ENCODE measurements at places on chromosomes 11 and 22.
A peak's percentile ranks its signal among the peaks of the same experiment; 100 is the strongest.

GRCh38 chr11:14418801-14419417 lies 59.9 kb upstream of the RRAS2 start:
- DNase-seq = no peak

DNA sequence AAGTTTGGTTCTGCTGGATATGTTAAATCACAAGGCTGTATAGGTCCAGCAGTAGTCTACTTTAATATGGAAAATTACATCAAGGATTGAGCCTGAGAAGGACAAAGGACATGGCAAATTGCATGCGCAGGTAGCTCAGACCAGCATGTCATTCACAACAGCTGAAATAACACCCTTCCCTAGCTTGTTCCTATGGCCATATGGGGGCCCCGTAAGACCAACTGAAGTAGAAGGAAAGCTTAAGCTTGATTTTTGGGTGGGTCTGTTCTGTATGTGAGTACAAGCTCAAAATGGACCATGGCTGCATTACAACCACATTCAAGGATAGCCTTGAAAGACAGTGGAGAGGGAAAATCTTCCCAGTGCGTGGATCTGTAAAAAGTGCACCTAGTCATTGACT lies 20.6 kb upstream of the PDE3B start:
- DNase-seq = no peak

GRCh38 chr11:9799886-9800285 lies 136.0 kb downstream of the SWAP70 start:
- no peak for DNase-seq

DNA sequence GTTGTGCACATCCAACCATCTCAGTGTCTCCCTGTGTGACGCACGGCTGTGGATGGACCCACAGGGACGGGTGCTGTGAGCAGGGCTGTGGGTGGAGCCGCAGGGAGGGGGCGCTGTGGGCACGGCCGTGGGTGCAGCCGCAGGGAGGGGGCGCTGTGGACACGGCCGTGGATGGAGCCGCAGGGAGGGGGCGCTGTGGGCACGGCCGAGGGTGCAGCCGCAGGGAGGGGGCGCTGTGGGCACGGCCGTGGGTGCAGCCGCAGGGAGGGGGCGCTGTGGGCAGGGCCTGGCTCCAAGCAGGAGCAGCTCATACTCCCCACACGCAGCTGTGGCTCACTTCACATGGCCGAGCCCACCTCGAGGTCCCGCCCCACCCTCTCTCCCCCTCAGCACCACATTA lies 6.0 kb upstream of the MAPK11 start:
- DNase-seq = peak; percentile 66

GRCh38 chr11:57340039-57340615 lies 2.0 kb downstream of the P2RX3 start:
- DNase-seq = no peak

DNA sequence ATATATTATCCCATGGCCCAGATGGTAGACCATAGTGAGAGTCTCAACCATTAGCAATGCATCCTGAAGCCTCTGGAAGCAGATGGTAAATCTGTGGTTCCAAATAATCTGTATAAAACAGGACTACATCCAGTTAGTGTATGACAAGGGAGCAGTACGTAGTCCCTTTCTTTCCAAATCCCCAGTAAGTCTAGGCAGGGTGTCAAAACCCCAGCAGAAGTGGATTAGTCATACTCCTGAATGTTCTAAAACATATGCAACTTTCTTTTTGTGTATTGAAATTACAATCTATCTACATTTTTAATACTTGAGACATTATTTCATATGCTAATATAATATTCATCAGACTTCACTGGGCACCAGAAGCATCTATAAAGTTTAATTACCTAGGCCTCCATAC lies 295.1 kb upstream of the ANO5 start:
- DNase-seq = no peak

DNA sequence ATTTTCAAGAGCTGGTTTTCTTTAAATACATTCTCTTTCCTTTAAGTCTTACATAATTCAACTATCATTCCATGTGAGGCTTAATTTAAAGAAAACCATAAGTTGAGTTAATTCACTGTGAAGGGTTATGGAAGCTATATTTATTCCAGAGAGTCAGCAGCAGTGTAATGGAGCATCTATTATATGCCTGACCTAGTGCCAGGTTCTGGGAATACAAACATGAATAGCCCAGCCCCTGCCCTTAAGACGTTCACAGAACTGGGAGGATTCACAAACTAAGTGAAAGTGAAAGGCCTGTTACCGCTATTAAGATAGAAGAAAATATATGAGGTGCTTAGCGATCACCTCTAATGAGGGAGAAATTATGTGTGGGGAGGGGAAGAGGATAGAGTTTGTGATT lies 408.9 kb upstream of the CCDC90B start:
- DNase-seq = no peak
